ENCODE measurements at places on chromosomes 7 and 10.
A peak's percentile ranks its signal among the peaks of the same experiment; 100 is the strongest.

- DNase-seq, result no peak
These were observed 216.3 kb downstream of the SDK1 start for GRCh38 chr7:3517344-3517743.

- no peak for DNase-seq
These were observed 35.0 kb upstream of the WASL start for GRCh38 chr7:123783820-123784219.

DNA sequence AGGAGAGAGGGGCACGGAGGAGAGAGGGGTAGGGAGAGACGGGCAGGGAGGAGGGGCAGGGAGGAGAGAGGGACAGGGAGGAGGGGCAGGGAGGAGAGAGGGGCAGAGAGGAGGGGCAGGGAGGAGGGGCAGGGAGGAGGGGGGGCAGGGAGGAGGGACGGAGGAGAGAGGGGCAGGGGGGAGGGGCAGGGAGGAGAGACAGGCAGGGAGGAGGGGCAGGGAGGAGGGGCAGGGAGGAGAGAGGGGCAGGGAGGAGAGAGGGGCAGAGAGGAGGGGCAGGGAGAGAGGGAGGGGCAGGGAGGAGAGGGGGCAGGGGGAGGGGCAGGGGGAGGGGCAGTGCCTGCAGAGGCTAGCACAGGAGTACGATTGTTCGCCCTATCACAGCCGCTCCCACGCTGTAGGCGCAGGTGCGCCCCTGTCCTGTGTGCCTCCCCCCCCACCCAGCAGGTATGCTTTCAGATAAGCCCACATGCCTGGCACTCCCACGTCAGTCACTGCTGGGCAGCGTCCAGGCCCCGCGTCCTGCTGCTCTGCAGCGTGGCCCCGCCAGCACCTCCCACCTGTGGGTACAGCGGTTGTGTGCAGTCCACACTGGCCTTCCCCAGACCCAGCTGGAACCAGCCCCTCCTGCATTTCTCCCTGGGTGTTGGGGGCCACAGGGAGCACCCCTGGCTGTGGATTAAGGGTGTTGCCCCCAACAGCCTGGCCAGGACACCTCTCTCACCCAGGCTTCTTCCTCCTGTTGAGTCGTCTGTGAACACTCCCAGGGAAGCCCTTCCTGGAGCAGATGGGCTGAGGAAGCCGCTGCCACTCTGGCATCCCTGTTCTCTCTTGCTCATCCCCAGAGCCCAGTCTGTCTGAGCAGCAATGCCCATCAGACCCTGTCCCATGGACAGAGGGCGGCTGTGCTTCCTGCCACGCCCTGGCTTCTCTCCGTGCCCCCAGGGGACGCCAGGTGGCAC lies 10.8 kb downstream of the NKX6-2 start:
- DNase-seq, result no peak

DNA sequence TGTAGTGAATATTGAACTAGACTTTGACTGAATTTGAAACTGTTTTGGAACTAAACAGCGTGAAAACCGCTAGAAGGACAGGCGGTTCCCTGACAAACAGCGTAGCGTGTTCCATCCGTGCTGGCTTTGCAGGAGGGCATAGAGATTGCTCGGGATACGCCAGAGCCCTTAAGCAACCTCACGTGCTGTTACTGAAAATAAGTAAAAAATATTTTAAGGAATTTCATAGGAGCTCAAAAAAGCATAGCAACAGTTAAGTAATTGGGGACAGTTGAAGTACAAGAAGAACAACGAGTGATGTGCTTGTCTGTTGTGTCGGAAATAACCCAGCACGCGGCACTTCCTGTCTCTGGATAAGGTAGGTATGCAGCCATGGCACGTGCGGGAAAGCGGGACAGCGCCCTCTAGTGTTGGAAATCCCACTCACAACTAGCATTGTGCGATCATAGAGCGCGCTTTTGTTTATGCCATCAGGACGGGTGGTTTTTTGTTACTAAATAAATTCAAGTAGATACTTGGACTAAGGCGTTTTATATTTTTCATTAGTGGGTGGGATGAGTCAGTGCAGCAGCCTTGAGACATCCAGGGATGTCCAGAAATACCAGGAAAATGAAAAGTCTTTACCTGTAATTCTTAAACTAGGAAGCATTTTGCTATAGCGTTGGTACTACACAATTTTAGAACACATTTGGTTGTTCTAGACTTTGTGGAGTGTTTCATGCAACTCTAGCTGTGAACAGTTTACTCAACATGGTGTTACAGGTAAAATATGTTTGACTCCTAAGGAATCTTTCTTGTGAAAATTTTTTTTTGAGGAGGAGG lies 50.4 kb downstream of the DNAJB6 start:
- DNase-seq, result peak; percentile 74

DNA sequence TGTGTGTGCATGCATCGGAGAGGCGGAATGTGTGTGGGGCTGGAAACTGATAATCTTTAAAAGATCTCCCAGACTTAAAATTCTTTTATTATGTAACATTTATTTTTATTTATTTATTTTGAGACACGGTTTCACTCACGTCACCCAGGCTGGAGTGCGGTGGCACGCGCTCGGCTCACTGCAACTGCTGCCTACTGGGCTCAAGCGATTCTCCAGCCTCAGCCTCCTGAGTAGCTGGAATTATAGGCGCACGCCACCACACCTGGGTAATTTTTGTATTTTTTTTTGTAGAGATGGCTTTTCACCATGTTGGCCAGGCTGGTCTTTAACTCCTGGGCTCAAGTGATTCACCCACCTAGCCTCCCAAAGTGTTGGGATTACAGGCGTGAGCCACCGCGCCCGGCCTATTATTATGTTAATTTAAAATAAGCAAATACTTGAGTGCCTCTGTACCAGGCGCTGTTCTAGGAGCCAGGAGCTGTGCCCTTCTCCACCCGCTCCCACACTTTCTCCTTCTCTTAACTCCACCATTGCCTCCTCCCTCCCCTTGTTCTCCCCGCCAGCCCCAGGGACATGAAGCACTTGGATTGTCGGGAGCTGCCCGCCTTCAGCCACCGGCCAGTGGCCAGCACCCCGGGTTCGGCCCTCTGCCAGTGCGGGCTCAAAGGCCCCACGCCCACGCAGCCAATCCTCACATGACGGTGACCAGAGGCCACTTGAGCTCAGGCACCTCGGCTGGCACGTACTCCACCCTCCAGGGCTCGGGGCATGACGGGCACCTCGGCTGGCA lies 163.6 kb downstream of the DNAJB6 start:
- DNase-seq, result no peak

GRCh38 chr10:30701451-30702173 lies 72.1 kb upstream of the LYZL2 start:
- peak; percentile 52 for DNase-seq

DNA sequence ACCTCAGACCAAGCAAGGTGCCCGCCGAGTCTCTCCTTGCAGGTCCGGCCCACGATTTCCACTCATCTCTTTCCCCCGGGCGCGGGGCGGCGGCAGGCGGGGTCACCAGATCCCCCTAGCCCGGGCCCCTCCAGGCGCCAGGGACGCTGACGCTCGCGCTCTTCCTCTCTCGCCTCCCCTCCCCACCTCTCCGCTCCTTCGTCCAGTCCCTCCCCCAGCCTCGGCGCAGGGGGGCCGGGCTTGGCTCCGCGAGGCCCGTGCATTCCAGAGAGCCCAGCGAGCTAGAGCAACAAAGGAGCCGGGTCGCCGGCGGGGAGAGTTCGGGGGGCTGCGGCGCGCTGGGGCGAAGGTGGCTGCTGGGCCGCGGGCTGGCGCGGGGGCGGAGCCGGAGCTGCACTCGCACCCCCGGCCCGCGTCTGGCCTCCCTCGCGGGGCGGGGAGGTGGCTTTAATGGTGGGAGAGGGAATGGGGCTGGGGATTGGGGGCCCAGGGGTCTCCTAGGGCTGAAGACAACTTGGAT lies at the start of gene SMO:
Gene SMO, plus strand, starts transcription at position 262 of the 520 bp plus-strand sequence. CDS start 519 bp downstream, outside the sequence.
- DNase-seq, result peak; percentile 53

GRCh38 chr7:150370612-150371071 lies 2.0 kb downstream of the REPIN1 start:
- DNase-seq, result peak; percentile 51

- DNase-seq, result peak; percentile 82
These were observed 96.4 kb upstream of the ZMIZ1 start for GRCh38 chr10:78972160-78972946.

DNA sequence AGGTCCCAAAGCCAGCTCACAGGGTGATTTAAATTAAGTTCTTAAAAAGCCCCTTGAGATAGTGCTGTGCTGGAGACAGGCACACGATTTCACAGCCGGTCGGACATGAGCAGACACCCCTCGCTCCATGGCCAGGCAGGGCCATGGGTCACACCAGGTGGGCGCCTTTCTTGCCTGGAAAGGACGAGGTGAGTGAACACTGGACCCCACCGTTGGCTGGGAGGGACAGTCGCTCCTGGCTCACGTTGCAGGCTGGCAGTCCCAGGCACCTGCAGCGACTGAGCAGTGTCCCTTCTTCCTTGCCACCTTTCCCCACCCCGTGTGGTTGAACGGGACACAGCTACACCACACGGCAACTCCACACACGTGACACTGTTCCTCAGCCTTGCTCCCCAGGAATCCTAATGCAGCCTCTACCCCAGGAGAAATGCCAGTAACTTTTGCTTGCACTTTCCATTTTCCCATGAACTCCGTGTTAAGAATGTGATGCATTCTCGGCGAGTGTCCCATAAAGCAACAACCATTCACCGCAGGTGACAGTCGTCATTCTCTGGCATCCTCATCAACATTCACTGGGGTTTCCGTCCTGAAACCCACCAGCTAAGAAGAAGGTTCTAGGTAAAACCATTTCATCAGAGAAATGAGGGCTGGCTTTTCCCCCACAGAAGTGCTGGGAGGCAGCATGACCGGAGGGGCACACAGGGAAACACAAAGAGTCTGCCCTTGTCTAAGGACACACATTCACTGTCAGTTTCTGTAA lies 217.4 kb downstream of the ZMYND11 start:
- DNase-seq, result no peak

DNA sequence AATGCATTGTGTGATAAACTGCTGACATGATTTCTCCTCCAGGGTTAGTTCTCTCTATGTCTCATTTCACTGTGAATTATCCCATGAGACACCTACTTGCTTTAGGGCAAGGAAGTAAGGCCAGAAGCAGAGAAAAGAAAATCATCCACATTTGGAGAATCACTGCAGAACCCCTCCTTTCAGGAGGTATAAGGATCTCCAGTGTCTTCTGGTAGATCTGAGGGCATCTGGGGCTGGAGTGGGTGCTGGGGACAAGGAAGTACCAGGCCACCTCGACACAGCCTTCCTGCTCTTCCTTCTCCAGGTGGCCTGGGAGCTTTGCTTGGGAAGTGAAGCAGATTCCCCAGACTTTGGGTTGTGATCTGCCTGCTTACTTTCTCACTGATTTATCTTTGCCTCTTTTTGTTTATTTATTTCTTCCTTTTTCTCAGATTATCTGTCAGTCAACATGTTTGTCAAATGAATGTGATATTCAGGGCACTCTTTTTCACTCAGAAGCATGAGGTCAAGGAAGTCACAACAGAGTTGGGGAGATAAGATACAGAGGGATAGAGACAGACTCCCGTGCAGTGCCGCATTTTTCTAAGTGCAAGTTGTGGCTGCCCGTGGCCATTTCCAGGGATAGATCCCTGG lies 12.4 kb upstream of the CAMK2G start:
- DNase-seq, result no peak

- no peak for DNase-seq
These were observed 309.0 kb downstream of the BICC1 start for GRCh38 chr10:58821752-58822056.

GRCh38 chr7:122679813-122680212 lies 19.1 kb downstream of the RNF133 start:
- no peak for DNase-seq

DNA sequence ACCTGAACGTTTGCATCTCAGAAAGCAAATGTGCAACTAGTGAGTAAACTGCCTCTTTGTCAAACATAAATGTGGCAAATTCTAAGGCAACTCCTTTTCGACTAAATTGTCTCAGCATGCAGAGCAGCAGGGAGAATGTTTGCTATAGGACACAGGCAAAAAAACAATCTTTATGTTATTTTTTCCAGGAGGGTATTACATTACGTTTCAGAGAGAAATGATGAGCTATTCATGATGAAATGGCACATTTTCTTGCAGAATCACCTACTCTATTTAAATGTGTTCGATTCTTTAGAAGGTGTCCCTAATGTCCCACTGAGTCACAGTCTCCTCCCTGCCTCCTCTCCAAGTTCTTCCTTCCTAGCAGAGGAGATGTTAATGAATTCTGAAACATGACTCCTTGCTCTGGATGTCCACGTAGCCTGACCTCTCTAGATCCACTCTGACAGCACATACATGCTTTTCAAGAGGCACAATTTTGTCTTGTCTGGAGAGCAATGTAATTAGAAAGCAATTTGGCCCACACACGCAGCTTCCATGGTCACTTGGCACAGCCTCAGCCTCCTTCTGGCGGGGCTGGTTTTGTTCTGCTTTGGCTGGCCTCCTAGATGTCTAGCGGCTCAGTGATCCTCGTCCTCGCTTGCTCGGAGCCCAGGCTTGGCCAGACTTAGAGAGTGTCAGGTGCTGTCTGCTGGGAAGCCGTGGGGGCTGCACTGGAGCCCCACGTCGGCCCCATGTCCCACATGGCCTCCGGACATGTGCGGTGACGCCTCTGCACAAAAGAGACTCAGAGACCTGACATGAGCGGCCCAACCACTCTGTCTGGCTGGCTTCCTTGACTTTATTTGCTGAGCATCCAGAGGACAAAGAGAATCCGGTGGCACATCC lies 125.7 kb upstream of the ZNF438 start:
- DNase-seq, result peak; percentile 53

DNA sequence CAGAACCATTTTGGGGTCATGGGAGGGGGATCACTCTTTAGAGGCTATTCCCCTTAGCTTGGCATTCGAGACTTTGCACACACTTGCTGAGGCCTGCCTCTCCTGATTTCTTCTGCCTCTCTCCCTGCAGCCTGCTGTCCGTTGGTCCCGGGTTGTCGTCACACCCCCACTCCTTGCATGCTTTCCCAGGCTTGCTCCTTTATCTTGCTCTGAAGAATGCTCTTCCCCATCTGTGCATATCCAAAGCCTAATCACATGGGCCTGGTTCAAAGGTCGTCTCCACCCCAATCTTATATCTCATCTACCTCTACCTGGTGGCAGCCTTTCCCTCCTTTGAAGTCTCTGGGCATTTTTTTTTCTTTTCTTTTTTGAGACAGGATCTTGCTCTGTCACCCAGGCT lies 24.3 kb upstream of the EMX2 start:
- DNase-seq, result no peak

DNA sequence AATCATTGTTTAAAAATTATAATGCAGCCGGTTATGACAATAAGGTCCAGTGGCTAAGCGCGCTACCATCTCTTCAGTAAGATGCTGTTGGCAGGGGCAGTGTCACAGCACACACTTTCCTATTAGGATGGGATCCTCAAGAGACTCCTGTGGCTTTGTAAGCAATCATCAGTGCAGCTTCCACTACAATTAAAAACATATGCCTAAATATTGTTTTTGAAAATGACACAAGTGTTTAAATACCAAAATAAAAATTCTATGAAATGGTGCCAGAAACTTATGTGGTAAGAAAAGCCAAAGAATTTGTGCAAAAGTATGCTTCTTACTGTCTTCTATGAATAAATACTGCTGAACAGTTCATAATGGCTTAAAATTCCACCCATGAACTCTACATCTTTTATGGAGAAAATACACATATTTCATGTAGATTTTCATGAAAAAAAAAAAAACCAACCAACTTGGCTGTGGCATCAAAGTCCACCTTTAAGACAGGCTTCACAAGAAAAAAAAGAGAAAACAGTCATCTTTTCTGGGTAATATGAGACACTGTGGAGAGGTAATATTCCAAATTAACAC lies 132.8 kb downstream of the SEMA3C start:
- peak; percentile 46 for DNase-seq

GRCh38 chr10:71614946-71615345 lies 104.6 kb downstream of the C10orf105 start:
- no peak for DNase-seq
